ENCODE measurements at places on chromosomes 2 and 18.

DNA sequence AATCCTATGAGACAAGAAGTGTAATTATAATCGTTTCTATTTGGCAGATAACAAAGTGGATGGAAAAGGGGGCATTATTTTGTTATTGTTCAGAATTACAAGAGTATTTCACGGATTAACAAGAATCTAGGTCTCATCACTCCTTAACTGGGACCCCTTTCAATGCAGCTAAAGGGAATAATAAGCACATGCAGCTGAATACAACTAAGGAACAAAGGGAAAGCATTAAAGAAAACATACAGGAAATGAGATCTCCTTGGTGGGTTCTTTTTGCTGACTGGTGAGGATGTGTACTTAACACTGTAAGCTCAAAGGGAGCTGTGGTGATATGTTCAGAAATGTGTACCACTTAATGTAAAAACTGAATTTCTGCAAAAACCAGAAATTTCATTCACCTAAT, 140.5 kb upstream of the WDSUB1 start:
- DNase-seq = no peak

DNA sequence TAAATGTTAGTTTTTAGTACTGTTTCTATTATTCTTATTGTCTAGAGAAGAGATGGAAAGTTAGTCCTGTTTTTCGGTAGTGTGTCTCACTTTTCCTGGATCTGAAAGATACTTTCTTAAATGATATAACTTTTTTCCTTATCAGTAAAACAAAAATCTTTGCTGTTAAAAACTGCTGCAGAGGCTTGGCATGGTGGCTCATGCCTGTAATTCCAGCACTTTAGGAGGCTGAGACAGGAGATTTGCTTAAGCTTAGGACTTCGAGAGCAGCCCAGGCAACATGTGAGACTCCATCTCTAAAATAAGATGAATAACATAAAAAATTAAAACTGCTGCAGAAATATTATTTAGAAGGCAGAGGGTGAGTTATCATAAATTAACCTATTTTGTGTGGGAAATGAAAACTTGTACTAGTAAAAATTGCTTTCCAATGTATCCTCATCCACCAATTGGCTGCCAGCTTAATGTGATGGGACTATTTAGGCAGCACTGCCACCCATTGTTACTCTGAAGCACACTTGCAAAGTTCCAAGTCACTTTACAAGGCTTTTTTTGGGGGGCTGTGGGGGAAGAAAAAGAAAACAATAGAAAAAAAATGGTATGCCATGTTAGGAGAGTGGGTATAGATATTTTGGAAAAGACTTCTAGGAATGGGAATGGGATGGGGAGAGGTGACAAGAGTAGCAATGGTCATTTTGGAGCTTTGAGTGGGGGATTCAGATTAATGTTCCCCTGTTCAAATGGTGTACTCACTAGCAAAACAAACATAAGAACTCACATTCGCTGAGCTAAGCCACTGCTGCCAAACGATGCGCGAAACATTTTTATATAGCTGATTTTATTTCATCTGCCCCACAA, 62.7 kb downstream of the MEIS1 start:
- DNase-seq = no peak

DNA sequence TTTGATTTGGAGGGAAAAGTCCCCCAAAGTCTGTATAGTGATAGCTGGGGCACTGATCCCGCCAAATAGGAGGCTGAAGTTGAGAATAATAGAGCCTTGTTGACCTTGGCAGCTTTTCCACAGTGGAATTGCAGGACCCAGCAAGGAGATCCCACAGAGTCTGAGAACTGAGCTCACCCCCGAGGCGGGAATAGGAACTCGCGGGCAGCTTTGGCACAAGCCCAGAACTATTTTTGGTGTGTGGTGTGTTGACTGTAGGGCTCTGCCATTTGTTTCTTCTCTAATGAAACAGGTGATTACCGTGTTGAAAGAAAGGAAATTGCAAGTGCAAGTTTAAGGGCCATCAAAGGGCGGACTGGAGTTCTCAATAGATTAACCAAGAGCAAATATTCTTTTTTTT, 34.0 kb downstream of the SH3RF3 start:
- DNase-seq = no peak

DNA sequence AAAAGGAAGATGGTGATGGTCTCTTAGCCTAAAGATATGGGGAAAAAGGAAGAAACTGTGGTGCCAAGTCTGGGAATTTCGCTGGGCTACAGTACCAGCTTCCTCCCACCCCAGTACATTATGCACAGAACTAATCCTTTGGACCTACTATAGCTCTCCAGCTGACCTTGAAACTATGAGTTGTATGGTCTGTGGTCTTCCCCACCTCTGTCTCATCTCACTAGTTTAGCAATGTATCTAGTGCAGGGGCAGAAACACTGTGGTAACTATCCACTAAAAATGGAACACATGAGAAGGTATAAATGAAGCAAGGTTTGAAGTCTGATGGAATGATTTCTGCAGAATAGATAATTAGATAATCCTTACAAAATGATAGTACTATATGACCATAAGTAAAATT, 190.4 kb upstream of the CCDC150 start:
- no peak for DNase-seq

DNA sequence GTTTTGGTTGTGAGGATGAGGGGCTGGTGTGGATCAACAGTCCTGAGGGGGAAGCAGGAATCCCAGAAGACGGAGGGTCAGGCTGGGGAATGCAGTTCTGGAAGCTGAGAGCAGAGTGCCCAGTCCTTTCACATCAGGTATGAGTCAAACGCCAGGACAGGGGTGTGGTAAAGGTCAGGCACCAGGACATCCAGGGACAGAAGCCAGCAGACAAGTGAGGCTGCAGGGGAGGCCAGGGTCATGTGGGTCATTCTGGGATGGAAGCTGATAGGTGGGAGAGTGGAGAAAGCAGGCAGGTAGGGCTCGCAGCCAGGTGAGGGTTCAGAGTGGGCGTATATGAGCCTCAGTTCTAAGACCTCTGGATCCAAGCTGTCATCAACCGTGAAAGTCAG, 12.8 kb upstream of the GNLY start:
- no peak for DNase-seq

DNA sequence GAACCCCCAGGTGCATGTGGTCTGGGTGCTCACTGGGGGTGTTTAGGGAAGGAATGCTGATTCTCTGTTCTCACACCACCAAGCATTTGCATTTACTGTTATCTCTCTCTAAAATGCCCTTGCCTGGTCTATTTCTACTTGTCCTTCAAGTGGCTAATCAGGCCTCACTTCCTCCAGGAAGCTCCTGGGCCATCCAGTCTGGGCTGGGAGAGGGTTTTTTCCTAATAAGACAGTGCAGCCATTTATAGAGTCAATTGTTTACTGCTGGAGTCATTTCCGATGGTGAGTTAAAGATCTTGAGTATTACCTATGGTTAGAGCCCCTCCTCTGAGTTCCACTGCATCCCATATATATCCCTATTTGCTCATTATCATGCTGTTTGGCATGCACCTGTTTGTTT, 25.2 kb upstream of the ITGA6 start:
- no peak for DNase-seq

DNA sequence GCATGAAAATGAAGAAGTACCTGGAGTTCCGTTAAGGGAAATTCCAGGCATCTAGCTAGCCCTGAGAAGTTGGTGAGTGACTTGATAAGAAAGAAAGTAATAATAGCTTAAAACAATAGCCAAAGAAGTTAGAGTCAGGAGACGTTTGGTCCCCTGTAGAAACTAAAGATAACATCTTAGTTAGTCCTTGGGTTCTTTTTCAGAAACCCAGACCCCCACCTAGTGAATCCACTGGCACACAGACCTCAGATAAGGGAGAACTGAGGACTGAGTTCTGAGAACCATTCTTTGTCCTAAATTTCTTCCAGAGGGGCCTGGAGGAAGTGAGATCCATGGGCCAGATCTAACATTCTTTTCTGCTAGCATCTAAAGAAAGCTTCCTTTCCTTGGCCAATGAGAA, 335.4 kb downstream of the SLC4A3 start:
- DNase-seq = no peak

- DNase-seq = no peak
Observed at GRCh38 chr2:157479081-157480027, 35.5 kb upstream of the CYTIP start.

DNA sequence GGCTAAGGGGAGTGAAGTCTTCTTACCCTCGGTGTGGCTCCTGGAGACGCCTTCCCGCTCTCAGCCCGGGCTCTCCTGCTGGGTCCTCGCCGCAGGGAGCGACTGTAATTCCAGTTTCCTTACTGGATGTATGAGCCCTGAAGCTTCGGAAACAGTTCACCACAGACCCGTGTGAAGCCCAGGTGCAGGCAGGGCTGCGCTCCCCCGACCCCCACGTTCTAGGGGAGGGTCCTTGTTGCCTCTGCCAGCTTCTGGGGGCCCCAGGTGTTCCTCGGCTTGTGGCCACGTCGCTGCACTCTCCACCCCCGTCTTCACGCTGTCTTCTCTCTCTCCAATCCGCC, 5.1 kb upstream of the ASB1 start:
- DNase-seq = no peak

DNA sequence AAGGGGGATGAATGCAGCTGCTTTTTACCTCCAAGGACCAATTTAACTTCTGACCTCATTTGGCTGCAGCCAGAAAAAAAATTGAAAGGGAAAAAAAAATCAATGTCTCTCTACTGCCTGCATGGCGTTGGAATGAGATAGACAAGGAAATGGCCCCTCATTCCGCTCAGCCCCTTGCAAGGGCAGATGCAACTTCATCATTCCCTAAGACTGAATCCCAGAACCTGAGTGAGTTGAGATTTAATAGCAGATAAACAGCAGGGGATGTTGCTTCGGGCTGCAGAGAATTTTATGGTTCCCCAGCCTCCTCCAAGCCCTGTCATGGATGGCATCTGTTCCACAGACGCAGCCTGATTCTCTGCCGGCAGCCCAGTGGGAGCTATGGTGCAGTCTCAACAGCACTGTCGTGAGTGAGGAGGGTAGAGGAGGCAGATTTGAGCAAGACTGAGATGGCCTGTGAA, 49.0 kb downstream of the CAPN13 start:
- no peak for DNase-seq

GRCh38 chr18:36532394-36532793, 234.9 kb downstream of the FHOD3 start:
- no peak for DNase-seq

GRCh38 chr2:170038734-170039133, 139.2 kb upstream of the MYO3B start:
- DNase-seq = no peak

DNA sequence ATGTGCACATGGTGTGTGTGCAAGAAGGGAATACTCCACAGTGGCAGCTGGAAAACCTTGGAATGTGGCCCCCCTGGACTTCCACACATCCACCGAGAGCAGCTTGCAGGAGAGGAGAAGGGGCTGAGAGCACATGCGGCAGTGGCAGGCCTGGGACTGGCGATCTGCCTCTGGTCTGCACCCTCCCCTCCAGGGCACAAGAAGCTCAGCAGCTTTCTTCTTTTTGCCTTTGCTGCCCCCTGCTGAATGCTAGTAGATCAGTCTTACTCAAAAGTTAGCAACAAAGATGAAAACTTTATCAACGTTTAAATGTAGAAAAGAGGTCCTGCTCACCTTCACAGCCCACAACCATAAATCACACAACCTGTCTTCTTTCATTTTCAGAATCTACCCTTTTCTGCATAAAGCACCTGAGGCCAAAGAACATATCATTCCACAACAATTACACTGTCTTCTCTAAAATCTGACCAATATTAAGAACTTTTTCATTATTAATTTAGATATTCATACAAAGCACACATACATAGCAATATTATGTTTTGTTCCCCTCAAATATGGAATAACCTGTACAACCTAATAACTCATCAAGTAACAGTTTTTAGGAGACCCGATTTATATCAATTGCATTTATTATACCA, 34.6 kb downstream of the TGFBRAP1 start:
- peak; percentile 73 for DNase-seq

GRCh38 chr2:35973132-35973736, 382.3 kb upstream of the CRIM1 start:
- no peak for DNase-seq
